ENCODE measurements at places on chromosomes 7 and 10.

DNA sequence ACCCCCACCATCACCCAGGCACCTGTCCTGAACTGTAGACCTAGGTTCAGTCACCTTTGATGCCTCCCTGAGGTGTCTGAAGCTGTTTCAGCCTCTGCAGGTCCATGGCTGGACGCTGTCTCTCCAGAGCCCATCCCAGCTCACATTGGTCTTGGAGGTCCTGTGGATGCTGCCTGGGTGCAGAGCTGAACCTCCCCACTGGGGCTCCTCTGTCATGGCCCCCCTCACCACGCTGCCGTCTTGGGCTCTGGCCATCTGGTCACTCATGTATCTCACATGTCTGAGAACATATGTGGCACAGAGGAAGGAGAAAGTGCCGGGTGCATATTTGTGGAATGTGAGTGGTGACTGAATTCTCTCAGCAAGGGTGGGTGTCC is 108.9 kb downstream of the NKX6-2 start:
- DNase-seq = no peak

- no peak for DNase-seq
Observed at GRCh38 chr7:1455955-1456354, 3.3 kb downstream of the MICALL2 start.

DNA sequence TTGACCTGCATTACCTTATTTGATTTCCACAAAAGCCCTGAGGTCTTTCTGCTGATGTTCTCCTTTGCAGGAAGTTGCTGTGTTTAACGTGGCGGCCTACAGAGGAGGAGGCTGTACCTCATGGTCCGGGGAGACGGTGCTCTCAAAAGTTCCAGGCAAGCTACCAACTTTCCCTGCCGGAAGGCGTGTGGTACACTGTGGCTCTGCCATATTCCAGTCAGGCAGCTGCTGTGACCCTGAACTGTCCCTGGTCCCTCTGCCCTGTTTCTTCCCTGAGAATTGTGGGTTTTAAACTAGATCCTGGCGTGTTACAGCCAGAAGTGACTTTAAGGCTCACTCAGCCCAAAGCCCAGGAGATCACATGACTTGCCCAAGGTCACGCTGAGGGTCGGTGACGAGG is 139.2 kb downstream of the TEX36 start:
- DNase-seq = no peak

DNA sequence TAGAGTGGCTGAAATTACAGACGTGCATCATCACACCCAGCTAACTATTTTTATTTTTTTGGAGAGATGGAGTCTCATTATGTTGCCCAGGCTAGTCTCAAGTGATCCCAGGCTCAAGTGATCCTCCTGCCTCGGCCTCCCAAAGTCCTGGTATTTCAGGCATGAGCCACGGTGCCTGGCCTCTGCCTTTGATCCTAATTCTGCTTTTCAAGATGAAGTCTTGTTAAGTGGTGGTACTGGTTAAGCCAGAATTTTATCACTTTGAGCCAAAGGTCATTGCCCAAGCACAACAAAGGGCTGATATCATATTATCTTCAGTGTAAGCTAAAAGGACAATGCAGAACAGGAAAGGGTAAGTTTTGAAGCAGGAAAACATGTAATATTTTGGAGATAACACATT is 64.2 kb downstream of the MYOF start:
- no peak for DNase-seq

DNA sequence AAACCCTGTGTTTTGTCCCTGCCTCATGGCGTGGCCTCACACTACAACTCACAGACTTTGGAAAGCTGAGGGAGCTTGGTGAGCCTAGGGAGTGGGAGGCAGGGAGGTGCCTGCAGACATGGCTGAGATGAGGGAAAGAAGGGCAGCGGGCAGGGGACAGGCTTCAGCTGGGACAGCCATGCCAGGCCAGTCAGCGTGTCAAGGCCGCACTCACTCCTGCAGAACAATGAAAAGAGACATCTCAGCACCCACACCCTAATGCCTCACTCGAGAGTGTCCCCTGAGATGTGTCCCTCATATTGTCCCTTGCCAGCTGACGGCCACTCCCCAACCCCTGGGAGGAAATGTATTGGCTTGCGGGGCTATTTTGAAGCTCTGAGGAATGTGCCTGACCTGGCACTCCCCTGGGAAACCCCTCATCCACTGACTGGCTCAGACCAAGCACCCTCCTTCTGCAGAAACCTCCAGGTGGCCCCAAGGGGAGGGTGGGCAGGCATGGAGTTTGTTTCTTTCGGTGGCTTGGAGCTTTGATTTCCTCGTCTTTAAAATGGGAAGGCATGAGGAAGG is 31.6 kb downstream of the SH3PXD2A start:
- DNase-seq = no peak

GRCh38 chr7:28297801-28298459 is 114.4 kb upstream of the CREB5 start:
- DNase-seq = no peak

- DNase-seq = no peak
Observed at GRCh38 chr7:110507832-110508231, 583.1 kb upstream of the LRRN3 start.

- DNase-seq = no peak
Observed at GRCh38 chr7:6271694-6272440, 557 bp downstream of the CYTH3 start.

DNA sequence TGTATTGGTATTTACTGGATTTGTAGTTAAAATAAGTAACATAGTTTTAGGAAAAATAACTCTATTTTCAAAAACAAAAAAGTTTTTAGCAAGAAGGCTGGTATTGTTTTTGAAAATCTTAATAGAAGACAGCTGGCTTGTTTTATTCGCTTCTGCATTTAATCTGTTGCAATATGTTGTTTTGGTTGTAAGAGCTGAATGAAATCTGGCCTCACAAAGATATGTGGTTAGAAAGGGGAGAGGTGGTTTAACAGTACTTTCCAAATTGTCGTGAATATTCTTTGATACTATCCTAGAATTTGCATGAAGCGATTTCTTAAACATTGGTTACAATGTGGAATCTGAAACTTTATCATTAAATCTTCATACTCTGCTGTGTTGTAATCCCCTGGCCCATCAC is 355.9 kb upstream of the FZD8 start:
- no peak for DNase-seq
